NCI-H1105 (cell line): ENCODE measurements at places on chromosomes 1 and 21.

DNA sequence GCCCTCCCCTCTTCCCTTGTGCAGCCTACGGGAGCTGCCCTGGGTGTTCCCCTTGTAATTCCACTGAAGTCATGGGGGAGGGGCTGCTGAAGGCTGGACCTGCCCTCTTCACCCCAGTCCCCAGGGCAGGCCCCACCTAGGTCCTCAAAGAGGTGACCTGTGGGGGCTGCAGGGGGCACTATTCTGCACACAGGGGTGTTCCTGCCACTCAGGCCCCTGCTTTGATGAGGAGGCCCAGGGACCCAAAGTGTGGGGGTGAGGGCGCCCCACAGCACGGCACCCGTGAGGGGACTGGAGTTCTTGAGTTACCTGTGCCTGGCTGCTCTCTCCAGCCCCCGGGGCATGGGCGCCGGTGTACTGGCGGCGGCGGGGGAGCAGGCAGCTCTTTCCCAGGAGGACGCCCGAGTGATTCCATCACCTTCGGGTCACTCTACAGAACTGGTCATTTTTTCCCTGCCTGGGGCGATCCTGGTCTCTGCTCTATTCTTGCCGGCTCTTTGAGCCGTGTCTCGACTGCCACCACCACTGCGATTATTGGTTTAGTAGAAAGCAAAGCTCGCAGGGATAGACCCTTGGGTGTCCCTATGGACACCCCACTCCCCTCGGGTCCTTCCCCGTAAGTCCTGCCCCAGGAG, 6.9 kb upstream of the PRDM16 start:
- no peak for DNase-seq

DNA sequence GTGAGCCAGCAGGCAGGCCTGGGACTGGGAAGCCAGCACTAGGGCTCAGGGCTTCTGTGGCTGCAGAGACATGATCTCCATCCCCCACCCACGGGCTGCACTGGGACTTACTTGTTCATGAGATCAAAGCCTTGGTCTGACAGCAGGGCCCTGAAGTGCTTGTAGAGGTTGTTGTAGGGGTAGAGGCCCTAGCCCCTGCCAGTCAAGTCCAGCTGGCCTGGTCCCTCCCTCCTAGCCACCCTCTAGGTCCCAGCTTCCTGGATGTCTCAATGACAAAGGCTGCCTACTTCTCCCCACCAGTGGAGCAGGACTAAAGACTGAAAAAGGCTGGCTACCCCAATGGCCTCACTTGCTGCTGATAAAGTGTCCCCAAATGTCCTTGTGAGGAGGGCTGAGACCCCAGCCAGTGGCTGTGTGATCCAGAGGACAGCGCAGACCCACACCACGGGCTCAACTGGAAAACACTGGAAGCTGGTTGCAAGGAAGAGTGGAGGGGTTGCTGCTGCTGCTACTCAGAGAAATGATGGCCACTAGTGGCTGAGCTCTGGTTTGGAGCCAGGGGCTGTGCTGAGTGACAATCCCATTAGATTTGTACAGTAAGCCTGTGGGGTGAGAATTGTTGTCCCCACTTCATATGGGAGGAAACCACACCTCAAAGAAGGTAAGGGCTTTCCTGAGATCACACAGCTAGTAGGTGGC, 1.4 kb downstream of the HTR1D start:
- DNase-seq = no peak

GRCh38 chr1:209659909-209660308, 7.7 kb upstream of the LAMB3 start:
- DNase-seq = no peak

- DNase-seq = no peak
These were observed 37.1 kb downstream of the PIK3CD start for GRCh38 chr1:9688599-9688998.

- no peak for DNase-seq
These were observed 68.4 kb downstream of the LUZP1 start for GRCh38 chr1:23100074-23100748.

- DNase-seq = no peak
These were observed 34.5 kb upstream of the RALGPS2 start for GRCh38 chr1:178690496-178690895.
